ENCODE measurements at places on chromosomes 1 and 21.

DNA sequence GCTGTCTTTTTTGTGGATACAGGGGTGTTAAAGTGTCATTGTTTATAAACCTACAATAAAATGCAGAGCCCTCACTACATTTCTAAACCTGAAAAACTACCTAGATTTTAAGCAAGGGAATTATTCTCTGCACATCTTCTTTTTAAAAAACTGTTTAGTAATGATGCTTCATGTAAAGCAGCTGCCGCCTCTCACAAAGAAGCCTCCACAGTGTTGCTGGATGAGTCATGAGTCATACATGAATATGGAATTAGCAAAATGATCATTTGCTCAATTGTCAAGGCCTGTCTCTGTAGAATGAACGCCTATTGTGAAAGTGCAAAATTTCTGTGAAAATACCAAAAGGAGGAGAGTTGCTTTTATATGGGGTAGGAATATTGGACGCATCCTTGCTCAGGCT lies 259.5 kb upstream of the CHRM3 start:
- peak; percentile 8 for DNase-seq

DNA sequence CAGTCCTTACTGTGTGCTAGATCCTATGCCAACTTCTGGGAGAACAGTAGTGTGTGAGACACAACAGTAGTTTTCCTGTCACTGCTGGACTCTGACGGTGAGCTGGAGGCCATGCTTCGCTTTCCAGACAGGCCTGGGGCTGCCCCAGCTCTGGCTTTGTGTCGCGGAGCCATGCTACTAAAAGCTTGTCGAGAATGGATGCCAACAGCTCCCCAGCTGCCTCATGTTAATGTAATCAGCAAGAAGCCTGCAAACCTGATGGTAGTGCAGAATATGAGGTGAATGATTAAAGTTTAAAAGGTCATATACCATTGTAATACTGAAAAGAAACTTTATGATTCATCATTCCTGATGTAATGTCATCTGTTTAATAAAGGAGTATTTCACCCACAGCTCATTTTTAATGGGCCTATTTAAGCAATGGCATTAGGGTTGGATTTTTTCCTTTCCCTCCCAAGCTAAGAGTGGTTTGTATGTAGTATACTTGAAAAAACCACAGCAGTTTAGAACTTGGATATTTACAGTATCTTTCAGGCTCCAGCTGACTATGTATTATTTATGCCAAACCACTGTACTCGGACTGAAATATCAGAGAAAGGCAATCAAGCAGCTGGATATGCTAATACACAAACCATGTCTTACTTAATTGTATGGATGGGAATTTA lies 343.0 kb downstream of the NUF2 start:
- DNase-seq: no peak

GRCh38 chr1:111959436-111959835 lies 30.0 kb downstream of the KCND3 start:
- peak; percentile 16 for DNase-seq

- DNase-seq: peak; percentile 93
Measured at GRCh38 chr1:63593886-63594605, 835 bp downstream of the PGM1 start.

DNA sequence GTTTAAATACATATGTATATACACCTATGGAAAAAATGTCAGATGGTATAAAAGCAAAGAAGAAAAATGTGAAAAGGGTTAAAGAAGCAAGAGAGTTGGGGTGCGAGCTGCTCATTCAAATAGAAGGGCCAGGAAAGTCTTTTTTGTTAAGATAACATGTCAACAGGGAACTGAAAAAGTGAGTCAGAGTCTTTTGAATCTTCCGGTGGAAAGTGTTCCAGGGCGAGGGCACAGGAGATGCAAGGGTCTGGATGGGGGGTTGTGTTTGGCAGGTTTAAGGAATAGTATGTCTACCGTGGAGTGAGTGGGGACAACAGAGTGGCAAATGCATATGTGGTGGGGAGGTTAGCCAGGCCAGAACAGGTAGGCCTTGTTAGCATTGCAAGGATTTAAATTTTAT lies 22.2 kb upstream of the GNG12 start:
- DNase-seq: no peak

- DNase-seq: peak; percentile 15
Measured at GRCh38 chr1:192795916-192796618, 12.8 kb upstream of the RGS2 start.

- no peak for DNase-seq
Measured at GRCh38 chr1:109641078-109641740, 14.7 kb upstream of the GSTM4 start.

DNA sequence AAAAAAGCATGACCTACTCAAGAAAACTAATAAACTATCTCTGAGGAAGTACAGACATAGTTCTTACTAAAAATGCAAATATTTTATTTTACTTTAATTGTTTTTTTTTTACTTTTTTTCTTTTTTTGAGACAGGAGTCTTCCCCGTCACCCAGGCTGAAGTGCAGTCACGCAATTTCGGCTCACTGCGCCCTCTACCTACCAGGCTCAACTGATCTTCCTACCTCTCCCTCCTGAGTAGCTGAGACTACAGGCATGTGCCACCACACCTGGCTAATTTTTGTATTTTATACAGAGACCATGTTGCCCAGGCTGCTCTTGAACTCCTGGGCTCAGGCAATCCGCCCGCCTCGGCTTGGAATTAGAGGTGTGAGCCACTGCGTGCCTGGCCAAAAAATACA lies 1263.1 kb downstream of the KCNT2 start:
- DNase-seq: no peak

DNA sequence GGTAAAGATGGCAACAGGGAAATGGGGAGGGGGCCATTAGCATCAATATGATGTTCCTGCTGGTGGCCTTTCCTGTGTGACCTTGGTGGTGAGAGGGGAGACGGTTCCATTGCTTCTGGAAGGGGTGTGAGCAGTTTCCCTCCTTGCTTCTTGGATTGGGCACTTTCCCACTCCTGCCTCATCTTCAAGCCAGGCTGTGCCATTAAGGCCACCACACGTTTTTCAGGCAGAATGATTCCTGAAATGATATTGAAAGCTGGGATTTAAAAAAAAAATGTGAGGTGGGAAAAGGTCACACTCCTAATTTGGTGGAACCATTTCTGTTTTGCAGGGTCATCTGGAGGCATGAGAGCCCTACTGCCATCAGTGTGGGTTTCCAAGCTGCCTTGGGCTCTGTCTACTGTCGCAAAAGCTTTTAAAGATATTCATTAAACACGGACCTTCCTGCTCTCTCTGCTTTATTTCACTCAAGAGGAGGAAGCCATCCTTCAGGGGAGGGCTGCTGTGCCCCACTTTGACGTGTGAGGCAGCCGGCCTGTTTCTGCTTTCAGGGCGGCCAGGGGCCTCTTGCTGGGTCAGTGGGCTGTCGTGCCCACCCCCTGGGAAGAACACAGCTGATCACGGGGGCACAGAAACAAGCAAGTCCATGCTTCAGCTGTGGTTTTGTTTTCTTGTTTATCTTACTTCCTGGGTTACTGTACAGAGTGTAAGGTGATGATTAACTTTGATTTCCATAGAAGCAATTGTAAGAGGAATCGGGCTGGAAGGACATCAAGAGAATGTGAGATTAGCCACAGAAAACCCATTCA lies 8.0 kb downstream of the RIIAD1 start:
- DNase-seq: peak; percentile 73

DNA sequence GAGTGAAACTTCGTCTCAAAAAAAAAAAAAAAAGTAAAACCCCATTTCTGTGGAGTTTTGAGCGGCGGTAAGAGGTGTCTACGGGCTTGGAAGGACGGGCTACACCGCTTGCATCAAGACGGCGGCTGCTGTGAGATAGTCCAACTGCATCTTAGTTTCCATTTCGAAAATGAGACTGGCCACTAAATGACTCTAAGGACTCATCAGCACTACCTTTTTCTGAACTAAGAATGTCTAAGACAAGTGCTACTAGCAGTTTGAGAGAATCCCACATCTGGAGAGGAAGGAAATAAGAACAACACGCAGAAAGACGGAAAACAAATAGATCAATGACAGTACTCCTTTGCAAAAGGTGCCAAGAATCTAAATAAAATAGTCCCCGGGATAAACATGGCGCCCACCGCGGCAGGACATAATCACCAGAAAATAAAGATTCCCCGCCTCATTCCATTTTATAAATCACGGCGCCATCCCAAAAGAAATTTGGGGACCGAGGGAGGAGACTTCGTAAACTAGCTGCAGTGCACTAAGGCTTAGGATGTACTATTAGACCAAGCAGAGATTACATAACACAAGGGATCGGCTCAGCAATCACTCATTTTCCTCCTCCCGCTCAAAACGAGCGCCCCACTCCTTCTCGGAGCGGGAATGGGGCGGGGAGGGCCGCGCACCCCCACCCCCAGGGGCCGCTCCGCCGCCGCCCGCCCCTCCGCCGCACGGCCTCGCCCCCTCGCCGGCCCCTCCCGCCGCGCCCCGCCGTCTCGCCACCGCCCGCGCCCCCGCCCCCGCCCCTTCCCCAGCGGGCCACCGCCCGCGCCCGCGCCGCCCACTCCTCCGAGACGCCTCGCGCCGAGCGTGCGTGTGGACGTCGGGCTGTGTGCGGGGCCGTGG lies 1.1 kb downstream of the POGZ start:
- DNase-seq: peak; percentile 82

DNA sequence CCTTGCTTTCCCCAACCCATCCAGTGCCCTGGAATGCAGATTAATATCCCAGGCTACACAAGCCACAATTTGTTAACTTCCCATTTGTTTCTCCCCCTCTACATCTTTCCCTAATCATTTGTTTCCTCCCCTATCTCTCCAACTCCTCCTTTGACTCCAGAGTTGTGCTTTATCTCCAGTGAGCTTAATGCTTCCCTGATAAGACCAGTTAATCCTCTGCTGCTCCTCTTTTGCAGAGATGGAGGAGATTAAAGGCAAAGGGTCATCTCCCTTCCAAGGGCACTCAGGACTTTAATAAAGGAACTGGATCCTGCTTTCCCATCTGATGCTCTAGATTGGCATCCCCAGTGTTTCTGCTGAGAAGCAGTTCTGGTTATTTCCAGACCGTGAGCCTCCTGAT lies 7.1 kb downstream of the FAM78B start:
- DNase-seq: no peak

DNA sequence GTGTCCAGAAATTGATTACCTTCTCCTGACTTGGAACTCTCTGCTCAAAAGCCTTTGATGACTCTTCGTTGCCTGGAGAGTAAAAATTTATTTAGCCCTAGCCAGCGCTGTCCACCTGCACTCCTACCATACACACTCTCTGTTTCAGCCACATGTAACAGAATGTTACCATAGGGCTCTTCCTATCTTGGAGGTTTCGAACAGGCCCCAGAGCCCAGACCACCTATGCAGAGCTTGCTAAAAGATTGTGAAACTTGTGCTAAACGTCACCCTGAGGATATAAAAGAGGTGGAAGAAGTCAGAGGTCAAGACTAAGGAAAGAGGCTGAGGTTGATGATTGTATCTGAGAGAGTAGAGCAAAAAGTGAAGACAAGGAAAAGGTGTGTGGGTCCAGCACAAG lies 237.0 kb upstream of the HOOK1 start:
- DNase-seq: no peak

GRCh38 chr1:225534135-225534534 lies 106.3 kb upstream of the LBR start:
- DNase-seq: no peak

DNA sequence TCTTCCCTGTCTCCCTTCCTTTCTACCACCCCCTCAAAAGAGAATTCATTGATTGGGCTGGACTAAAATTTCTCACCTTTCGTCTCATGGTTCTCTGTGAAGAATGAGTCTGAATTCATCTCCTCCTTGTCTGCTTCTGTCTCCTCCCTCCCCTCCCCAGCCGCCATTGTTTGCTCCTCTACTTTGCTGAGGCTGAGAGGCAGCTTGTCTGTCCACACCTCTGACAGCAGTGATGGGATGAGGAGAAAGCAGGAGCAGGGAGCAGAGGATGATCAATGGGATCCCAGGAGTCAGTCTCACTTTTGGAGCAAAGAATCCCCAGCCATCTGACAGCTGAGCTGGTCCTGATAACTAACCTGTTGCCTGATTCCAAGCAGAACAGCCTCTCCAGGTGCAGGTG lies 2.5 kb downstream of the ILDR2 start:
- DNase-seq: no peak

- DNase-seq: peak; percentile 18
Measured at GRCh38 chr1:12460911-12461621, 156.9 kb downstream of the DHRS3 start.

GRCh38 chr1:214638459-214638807 lies 35.4 kb downstream of the CENPF start:
- DNase-seq: no peak

- peak; percentile 46 for DNase-seq
Measured at GRCh38 chr1:237235091-237235490, 193.1 kb downstream of the RYR2 start.

DNA sequence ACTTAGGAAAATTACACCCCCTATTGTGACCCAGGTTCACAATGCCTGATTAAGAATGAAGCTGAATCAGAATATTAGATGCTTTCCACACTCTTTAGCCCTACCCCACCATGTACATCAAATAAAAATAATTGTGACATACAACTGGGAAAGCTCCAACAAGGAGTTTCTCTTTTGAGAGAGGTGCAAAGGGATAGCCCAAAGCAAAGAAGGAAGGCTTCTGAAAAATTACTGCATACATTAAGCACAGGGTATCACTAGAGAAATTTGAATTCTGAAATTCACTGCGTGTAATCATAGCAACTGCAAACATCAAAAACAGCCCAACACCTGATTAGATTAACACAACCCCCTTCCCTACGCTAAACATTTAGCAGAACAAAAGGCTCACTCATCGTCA lies 34.1 kb downstream of the PDE4B start:
- no peak for DNase-seq

DNA sequence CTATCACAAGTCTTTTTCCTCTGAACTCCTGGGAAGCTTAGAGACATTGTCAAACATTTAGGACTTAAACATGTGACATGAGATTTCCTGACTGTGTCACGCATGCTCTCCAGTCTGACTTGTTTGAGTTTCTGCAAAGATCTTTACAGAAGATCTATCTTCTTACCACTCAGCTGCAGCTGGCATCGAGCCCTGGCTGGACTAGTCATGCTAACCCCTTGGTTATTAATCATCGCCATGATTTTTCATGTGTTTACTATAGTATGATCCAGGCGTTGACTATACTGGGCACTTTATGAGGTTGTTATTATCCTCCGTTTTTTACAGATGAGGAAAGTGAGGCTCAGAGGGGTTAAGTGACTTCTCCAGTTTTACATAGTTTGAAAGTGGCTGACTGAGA lies 18.1 kb upstream of the IRF2BP2 start:
- peak; percentile 45 for DNase-seq

DNA sequence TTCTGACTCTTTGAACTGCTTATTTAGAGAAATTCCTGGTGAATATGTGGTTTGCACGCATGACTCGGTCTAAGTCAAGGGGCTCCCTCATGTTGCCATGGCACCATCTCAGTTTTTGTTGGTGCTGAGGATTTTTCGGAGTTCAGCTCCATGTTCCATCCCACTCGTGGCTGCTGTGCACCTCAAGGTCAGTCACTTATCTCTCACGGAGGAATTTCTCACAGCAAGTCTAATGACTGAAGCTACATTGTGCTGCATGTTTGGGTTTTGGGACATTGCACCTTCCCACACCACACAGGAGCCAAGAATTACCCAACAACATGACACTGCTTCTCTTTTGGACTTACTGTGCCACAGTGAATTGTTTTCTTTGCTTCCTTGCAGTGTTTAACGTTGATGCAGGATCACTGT lies 269.9 kb downstream of the NCAM2 start:
- DNase-seq: no peak

Measured in DMS53 (cell line).